ENCODE measurements at places on chromosomes 2 and 18. TPM values are rescaled to one million over a fixed set of nuclear protein-coding genes. Genes with fewer than 3 reads are reported as not detected.

The MEP1B gene
- not detected for total RNA-seq

The DSG1 gene
- not detected for total RNA-seq

The CDH19 gene
- total RNA-seq = 6.0 TPM

The TPRKB gene
- 20.2 TPM for total RNA-seq

The UGT1A10 gene
- not detected for total RNA-seq

The SERPINB4 gene
- not detected for total RNA-seq

The LYG2 gene
- not detected for total RNA-seq

The B3GNT2 gene
- total RNA-seq = 18.4 TPM

The BCL2L11 gene
- 165 TPM for total RNA-seq

The PAIP2B gene
- 5.9 TPM for total RNA-seq

The SUCLG1 gene
- 42.5 TPM for total RNA-seq

The ZNF396 gene
- 4.9 TPM for total RNA-seq

The VAMP5 gene
- 30.2 TPM for total RNA-seq

The GPR55 gene
- total RNA-seq = not detected

The CROCC2 gene
- not detected for total RNA-seq

The HYCC2 gene
- total RNA-seq = 22.2 TPM

The UPP2 gene
- total RNA-seq = 0.14 TPM

The RAMP1 gene
- total RNA-seq = 28.7 TPM

The CREB1 gene
- 24.8 TPM for total RNA-seq

The NMUR1 gene
- 3.2 TPM for total RNA-seq

The CREG2 gene
- 0.28 TPM for total RNA-seq

The C2orf92 gene
- 5.3 TPM for total RNA-seq

The HOXD10 gene
- total RNA-seq = not detected

The LHCGR gene
- total RNA-seq = 0.65 TPM

The KCNJ3 gene
- 1.7 TPM for total RNA-seq

The HTRA2 gene
- total RNA-seq = 35.0 TPM

The CNDP1 gene
- not detected for total RNA-seq

The EVA1A gene
- total RNA-seq = 0.53 TPM

The CHRNG gene
- total RNA-seq = not detected

The IL36B gene
- total RNA-seq = not detected

The ASAP2 gene
- 5.8 TPM for total RNA-seq

The C2orf49 gene
- 12.1 TPM for total RNA-seq

The BCL11A gene
- 2.9 TPM for total RNA-seq

The SCN3A gene
- 1.9 TPM for total RNA-seq

The ANKRD30BL gene
- not detected for total RNA-seq

The MZT2B gene
- 337 TPM for total RNA-seq

The TUBB8B gene
- not detected for total RNA-seq

The GALNT5 gene
- total RNA-seq = 0.22 TPM

The L3MBTL4 gene
- 8.9 TPM for total RNA-seq

The DNAJB2 gene
- total RNA-seq = 114 TPM

Measured in adrenal gland (tissue), 19 donors.